ENCODE measurements at places on chromosomes 13 and 19. TPM values are rescaled to one million over a fixed set of nuclear protein-coding genes. Genes with fewer than 3 reads are reported as not detected.

The LINGO3 gene
- polyA plus RNA-seq, result not detected

The PRSS57 gene
- 0.18 TPM for polyA plus RNA-seq

The FRY gene
- polyA plus RNA-seq, result 49.9 TPM

The ZNF560 gene
- 1.3 TPM for polyA plus RNA-seq

The MYO16 gene
- polyA plus RNA-seq, result 0.50 TPM

The FBN3 gene
- polyA plus RNA-seq, result 59.0 TPM

The ZNF837 gene
- polyA plus RNA-seq, result 3.1 TPM

The ZNF714 gene
- polyA plus RNA-seq, result 29.9 TPM

The EBI3 gene
- 0.35 TPM for polyA plus RNA-seq

The SBK2 gene
- 1.1 TPM for polyA plus RNA-seq

The CD177 gene
- polyA plus RNA-seq, result 0.20 TPM

The KLK8 gene
- 3.9 TPM for polyA plus RNA-seq

The RBM42 gene
- polyA plus RNA-seq, result 50.8 TPM

The ZIK1 gene
- polyA plus RNA-seq, result 24.8 TPM

The RUBCNL gene
- polyA plus RNA-seq, result 3.0 TPM

The MFSD12 gene
- 55.8 TPM for polyA plus RNA-seq

The ZNF540 gene
- polyA plus RNA-seq, result 7.3 TPM

The TLE2 gene
- 30.0 TPM for polyA plus RNA-seq

The TICAM1 gene
- 4.5 TPM for polyA plus RNA-seq

The PRR20A gene
- not detected for polyA plus RNA-seq

The CEACAM19 gene
- 22.7 TPM for polyA plus RNA-seq

The RDH8 gene
- polyA plus RNA-seq, result 0.40 TPM

The EPS8L1 gene
- polyA plus RNA-seq, result 56.7 TPM

The ATP4B gene
- polyA plus RNA-seq, result 0.33 TPM

The ZNF780B gene
- 46.4 TPM for polyA plus RNA-seq

The B3GNT8 gene
- polyA plus RNA-seq, result 3.0 TPM

The MAB21L1 gene
- polyA plus RNA-seq, result 0.07 TPM

The FOXO1 gene
- polyA plus RNA-seq, result 15.4 TPM

The DMWD gene
- 36.6 TPM for polyA plus RNA-seq

The RXFP2 gene
- polyA plus RNA-seq, result 1.3 TPM

The GNA15 gene
- 0.65 TPM for polyA plus RNA-seq

The OR10H1 gene
- polyA plus RNA-seq, result 0.03 TPM

The CNFN gene
- polyA plus RNA-seq, result 0.55 TPM

The SRRM5 gene
- polyA plus RNA-seq, result 1.1 TPM

The CBARP gene
- 1.4 TPM for polyA plus RNA-seq

The ZNF256 gene
- 12.1 TPM for polyA plus RNA-seq

The PCDH9 gene
- polyA plus RNA-seq, result 15.3 TPM

The POU2F2 gene
- polyA plus RNA-seq, result 0.70 TPM

The KLK14 gene
- 0.45 TPM for polyA plus RNA-seq

The SIGLECL1 gene
- not detected for polyA plus RNA-seq

The APOC1 gene
- polyA plus RNA-seq, result 10.9 TPM

The KISS1R gene
- 0.25 TPM for polyA plus RNA-seq

The ZNF763 gene
- 13.4 TPM for polyA plus RNA-seq

The NFIX gene
- 14.6 TPM for polyA plus RNA-seq

The IL11 gene
- 1.4 TPM for polyA plus RNA-seq

The MISP3 gene
- polyA plus RNA-seq, result 4.6 TPM

The ZNF490 gene
- 5.7 TPM for polyA plus RNA-seq

The EDDM13 gene
- polyA plus RNA-seq, result 5.0 TPM

The FPR2 gene
- polyA plus RNA-seq, result 0.15 TPM

The CEACAM21 gene
- polyA plus RNA-seq, result 1.7 TPM

The WASF3 gene
- polyA plus RNA-seq, result 62.9 TPM

The PALM3 gene
- 21.2 TPM for polyA plus RNA-seq

The BRSK1 gene
- polyA plus RNA-seq, result 14.7 TPM

The SIGLEC10 gene
- polyA plus RNA-seq, result 1.6 TPM

The TEX101 gene
- polyA plus RNA-seq, result not detected

The LGI4 gene
- 2.3 TPM for polyA plus RNA-seq

Data from left kidney (tissue), 8 donors.